Stimulated activated CD4-positive, alpha-beta T cell treated with anti-CD3 and anti-CD28 coated beads, Interleukin-4, amount 100 ng/mL, for 48 hours (primary cell): ENCODE measurements at places on chromosomes 1 and 21.
A peak's percentile ranks its signal among the peaks of the same experiment; 100 is the strongest.

GRCh38 chr1:243559575-243560162 lies 290.4 kb downstream of the AKT3 start:
- DNase-seq = no peak

DNA sequence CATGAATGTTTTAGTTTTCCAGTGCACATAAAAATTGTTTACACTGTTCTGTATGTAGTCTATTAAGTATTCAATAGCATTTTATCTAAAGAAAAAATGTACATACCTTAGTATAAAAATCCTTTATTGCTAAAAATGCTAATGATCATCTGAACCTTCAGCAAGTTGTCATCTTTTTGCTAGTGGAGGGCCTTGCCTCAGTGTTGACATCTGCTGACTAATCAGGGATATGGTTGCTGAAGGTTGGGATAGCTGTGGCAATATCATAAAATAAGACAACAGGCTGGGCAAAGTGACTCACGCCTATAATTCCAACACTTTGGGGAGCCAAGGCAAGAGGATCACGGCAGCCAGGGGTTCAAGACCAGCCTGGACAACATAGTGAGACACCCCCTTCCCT lies 9.0 kb downstream of the DYNLT5 start:
- DNase-seq = no peak

DNA sequence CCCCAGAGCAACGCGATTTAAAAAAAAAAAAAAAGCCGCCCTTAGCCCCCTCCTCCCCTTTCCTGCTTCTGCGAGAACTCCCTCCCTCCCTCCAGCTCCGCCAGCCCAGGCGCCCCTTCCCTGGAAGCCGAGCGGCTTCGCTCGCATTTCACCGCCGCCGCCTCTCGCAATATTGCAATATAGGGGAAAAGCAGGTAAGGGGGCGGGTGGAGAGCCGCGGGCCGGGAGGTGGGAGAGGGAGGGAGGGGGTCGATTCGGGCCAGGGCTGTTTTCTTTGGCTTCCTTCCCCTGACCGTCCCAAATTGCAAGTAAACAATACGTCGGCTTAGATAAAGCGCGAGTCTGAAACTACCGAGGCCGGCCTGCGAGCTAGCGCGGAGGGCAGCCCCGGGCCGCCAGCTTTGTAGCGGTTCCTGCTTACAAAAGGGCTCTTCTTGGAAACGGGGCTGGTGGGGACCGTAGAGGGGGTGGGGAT lies 408 bp downstream of the LMO4 start:
- no peak for DNase-seq

- DNase-seq = no peak
Measured at GRCh38 chr1:204001166-204001901, 71.6 kb upstream of the SOX13 start.

GRCh38 chr1:110375490-110375889 lies 15.3 kb downstream of the SLC16A4 start:
- no peak for DNase-seq

- no peak for DNase-seq
Measured at GRCh38 chr1:46533179-46533864, 18.1 kb downstream of the KNCN start.

- DNase-seq = no peak
Measured at GRCh38 chr1:92277105-92277723, 21.6 kb downstream of the GLMN start.

DNA sequence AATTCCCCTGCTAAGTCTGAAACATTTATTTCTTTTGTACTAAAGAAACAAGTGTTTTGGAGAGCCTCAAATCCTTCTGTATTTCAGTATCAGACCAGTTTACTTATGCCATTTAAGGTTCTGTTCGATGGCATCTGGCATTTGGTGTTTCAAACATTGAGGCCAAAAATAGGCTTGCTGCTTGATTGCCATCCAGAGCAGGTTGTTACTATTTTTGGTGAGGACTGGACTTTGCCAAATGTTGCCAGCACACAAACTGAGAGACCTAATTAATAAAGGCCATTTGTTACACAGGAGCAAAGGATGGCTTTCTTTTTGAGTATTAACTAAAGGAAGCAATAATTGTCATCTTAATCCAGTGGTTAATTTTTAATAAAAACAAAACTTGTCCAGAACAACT lies 26.2 kb downstream of the VPS45 start:
- DNase-seq = no peak

- peak; percentile 73 for DNase-seq
Measured at GRCh38 chr1:212455803-212456528, 23.2 kb downstream of the NENF start.

DNA sequence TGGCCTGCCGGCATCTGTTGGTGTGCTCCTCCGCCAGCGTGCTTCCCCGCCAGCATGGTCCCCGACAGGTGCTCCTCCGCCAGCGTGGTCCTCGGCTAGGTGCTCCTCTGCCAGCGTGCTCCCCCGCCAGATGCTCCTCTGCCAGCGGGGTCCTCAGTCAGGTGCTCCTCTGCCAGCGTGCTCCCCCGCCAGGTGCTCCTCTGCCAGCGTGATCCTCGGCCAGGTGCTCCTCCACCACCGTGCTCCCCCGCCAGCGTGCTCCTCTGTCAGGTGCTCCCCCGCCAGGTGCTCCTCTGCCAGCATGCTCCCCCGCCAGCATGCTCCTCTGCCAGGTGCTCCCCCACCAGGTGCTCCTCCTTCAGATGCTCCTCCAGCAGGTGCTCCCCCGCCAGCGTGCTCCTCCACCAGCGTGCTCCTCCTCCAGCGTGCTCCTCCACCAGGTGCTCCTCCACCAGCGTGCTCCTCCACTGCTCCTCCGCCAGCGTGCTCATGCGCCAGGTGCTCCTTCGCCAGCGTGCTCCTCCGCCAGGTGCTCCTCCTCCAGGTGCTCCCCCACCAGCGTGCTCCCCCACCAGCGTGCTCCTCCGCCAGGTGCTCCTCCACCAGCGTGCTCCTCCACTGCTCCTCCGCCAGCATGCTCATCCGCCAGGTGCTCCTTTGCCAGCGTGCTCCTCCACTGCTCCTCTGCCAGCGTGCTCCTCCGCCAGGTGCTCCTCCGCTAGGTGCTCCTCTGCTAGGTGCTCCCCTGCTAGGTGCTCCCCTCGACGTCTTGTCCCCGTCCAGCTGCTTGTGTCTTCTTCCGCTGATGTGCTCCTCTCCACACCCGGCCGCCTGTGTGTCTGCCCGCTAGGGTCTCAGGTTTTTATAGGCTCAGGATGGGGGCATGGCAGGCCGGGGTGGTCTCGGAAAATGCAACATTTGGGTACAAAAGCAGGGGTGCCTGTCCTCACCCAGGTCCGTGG lies 223.0 kb downstream of the NRIP1 start:
- no peak for DNase-seq

DNA sequence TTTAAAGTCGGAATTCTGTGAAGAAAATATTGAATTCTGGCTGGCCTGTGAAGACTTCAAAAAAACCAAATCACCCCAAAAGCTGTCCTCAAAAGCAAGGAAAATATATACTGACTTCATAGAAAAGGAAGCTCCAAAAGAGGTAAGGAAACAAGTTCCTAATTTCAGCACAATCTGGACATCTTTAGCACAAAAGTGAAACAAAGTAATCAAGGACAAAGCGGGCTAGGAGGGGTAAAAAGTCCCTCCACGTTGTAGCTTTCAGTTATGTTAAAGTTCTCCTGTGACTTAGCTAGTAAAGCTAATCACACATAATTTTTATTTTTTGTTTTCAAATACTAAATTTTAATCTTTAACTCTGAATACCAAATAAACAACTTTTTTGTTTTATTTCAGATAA lies 2.2 kb downstream of the RGS2 start:
- no peak for DNase-seq

GRCh38 chr1:231828182-231828920 lies 201.8 kb downstream of the DISC1 start:
- DNase-seq = no peak

DNA sequence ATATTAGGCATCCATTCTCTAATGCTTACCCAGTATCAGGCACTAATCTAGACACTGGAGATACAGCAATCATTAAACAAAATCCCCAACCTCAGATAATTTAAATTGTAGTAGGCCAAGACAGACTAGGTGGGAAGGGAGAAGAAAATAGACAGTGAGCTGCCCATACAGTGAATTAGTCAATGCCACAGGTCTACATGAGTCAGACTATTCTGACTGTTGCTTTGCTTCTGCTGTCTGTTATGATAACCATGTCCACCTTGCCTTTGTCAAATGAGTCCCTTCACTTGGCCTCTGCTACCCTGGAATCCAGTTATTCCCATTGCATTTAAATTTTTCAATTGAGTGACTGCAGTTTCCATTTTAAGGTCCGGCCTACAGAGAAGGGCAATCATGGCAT lies 59.5 kb downstream of the PIK3R3 start:
- no peak for DNase-seq

DNA sequence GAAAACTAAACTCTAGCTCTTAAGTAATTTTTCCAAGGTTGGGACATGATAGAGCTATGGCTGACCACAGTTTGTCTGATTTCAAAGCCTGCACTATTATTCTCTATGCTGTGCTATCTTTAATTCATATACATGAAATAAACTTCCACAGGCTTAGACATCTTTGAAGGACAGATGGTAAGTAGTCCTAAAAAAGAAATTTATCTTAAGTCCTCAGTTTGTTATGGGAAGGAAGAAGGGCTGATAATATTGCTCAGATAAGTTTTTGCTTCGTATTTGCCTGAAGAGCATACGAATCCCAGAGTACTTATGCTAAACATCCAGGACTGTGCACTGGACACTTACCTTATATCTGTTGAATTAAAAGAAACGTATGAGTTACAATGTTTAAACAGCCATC lies 39.6 kb downstream of the VCAM1 start:
- no peak for DNase-seq
